ENCODE measurements at places on chromosomes 1 and 21.
A peak's percentile ranks its signal among the peaks of the same experiment; 100 is the strongest.

DNA sequence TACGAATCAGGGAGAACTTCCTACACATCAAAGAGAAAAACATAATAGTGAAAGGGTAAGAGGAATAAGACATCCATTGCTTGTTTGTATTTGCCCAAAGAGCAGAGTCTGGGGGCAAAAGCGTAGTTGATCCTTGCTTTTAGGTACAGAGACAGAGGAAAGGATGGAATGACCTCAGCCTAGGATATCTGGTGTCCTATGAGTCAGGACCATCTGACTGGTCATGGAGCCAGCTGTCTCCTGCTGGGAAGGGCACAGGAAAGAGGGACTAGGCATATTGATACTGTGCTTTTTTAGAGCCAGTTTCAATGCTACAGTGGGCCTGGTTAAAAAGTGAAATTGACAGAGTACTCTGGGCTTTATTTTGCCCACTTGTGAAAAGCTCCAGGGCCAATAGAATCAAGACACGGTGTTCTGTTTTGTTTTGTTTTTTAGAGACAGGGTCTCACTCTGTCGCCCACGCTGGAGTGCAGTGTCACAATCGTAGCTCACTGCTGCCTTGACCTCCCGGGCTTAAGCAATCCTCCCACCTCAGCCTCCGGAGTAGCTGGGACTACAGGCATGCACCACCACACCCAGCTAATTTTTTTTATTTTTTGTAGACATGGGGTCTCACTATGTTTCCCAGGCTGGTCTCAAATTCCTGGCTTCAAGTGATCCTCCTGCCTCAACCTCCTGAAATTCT, 3.2 kb downstream of the PLEKHO1 start:
- DNase-seq: no peak
- H3K27ac ChIP-seq: peak overlapping the region; percentile 68
- H3K36me3 ChIP-seq: peaks cover 36% of the 10 kb centered on the region
- H3K4me3 ChIP-seq: no peak overlapping the region
- H3K27me3 ChIP-seq: no peaks in the 10 kb centered on the region

DNA sequence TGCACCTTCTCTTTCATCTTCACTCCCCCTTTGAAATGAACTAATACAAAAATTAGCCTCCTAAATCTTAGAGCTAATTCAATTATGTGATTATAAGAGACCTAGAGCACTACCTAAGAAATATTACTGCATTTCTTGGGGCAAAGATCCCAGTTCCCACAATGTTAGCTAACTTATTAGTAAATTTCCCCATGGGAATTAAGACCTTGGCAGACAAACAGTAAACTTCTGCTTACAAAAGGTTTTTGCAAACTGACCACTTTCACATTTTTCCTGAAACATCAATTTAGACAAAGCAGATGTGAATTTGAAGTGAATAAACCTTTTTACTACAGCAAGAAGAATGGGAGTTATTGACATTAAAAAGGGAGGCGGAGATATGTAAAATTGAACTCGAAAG, 34.6 kb upstream of the LHX8 start:
- H3K4me3 ChIP-seq: no peak overlapping the region
- H3K36me3 ChIP-seq: no peaks in the 10 kb centered on the region
- H3K27me3 ChIP-seq: peaks cover 2% of the 10 kb centered on the region
- H3K27ac ChIP-seq: no peak overlapping the region
- H3K4me1 ChIP-seq: peaks cover 10% of the 10 kb centered on the region

DNA sequence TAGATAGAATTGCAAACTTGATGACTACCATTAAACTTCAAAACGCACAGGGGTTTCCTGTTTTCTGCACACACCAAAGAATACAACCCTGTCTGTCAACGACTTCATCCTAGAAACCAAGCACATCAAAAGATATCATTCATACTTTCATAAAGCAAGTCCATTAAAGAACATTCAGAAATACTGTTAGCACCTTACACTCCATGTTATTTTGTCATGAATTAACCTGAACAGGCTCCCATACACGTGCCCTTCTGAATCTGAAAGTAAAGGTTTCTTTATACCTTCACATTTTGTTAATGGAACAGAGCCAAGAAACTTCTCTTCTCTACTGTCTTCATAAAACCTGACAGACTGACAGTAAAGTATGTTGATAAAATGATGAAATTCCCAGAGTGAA, 46.1 kb downstream of the PUM1 start:
- peaks cover 50% of the 10 kb centered on the region for H3K4me1 ChIP-seq
- no peak overlapping the region for H3K4me3 ChIP-seq
- H3K27ac ChIP-seq: no peak overlapping the region

DNA sequence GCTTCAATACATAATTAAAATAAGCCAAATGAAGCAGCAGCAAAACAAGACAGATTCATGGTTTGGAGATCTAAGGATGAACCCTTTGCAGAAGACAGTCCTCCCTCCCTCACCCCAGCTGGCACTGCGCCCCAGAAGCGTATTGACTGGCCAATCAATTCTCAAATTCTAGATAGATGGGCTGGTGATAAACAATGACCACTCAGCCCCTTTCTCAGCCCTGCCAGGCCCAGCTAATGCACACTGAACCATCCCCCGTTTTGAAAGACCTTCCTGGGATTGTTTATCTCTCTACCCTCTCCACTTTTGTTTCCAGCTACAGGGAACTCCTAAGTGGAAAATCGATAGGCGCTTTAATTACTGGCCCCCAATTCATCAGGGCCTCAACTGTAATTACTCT, 29.0 kb downstream of the TNR start:
- no peaks in the 10 kb centered on the region for H3K4me1 ChIP-seq
- no peaks in the 10 kb centered on the region for H3K36me3 ChIP-seq
- H3K27me3 ChIP-seq: peaks cover 11% of the 10 kb centered on the region

DNA sequence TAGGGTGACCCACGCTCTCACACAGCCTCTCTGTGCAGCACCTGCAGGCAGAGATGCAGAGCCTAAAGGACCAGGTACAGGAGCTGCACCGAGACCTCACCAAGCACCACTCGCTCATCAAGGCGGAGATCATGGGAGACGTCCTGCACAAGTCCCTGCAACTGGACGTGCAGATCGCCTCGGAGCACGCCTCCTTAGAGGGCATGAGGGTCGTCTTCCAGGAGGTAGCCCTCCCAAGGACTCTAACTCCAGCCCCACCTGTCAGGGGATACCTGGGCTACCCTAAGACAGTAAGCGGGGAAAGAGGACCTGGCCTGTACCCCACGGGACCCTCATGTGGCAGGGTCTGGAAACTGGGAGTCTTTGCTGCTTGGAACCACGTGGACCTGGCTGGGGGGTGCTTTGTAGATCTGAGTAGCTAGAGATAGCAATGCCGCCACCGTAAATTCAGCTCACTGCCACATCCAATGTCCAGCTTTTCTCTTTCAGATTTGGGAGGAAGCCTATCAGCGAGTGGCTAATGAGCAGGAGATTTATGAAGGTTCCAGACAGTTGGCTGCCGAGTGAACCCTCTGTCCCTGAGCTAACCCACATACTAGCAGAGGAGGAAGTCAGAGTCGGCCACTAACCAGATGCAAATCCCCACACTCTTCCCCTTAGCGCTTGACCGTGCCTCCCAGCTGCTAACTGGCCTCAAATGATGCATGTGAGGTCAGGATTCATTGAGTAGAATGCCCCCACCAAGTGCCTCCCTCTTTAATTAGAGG, 6.5 kb downstream of the RNF207 start:
- no peak overlapping the region for H3K4me3 ChIP-seq
- DNase-seq: no peak
- H3K36me3 ChIP-seq: peaks cover 12% of the 10 kb centered on the region
- H3K27me3 ChIP-seq: no peaks in the 10 kb centered on the region
- no peak overlapping the region for H3K27ac ChIP-seq

GRCh38 chr1:7404046-7404742, 366.9 kb upstream of the VAMP3 start:
- peaks cover 6% of the 10 kb centered on the region for H3K36me3 ChIP-seq
- no peaks in the 10 kb centered on the region for H3K27me3 ChIP-seq
- H3K4me3 ChIP-seq: no peak overlapping the region
- peaks cover 22% of the 10 kb centered on the region for H3K4me1 ChIP-seq

DNA sequence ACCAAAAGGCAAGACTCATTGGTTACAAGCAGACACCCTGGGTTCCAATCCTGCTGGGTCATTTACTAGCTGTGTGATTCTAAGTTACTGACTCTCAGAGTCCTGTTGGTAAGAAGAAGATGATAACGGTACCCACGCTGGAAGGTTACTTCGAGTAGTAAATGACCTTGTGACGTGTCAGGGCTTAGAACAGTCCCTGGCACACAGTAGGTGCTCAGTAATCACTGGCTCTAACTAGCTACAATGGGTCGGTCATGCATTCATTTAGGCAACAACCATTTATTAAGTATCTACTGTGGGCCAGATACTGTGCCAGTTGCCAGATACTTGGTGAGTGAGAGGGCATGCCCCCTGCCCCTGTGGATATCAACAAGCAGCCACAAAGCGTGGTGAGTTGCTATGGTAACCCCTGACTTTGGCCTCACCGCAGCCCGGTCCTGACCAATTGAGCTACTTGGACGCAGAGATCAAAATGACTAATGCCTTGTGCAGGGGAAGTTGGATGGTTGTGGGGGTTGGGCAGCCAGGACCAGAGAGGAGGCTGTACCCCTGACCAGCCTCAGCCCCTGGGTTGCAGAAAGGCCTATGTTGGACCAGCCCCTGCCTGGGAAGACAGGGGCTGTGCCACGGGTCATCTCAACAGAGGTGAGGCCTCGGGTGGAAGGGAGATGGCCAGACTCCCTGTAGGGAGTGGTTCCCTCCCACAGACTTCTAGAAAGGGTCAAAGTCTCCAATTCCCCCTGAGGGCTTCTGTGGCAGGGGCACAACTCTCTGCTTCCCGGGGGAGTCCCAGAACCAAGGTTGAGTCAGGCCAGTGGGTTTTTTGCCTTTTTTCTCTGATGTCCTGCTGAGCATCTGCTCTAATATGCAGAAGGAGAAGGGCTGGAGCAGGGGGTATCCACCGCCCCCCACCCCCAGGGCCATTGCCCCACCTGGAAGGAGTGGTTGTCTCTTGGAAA, 16.0 kb downstream of the DHRS3 start:
- no peak for DNase-seq
- no peak overlapping the region for H3K27ac ChIP-seq
- H3K4me3 ChIP-seq: no peak overlapping the region
- H3K36me3 ChIP-seq: peaks cover 2% of the 10 kb centered on the region
- H3K4me1 ChIP-seq: peaks cover 26% of the 10 kb centered on the region

GRCh38 chr1:201554789-201555592, 16.1 kb downstream of the NAV1 start:
- H3K27me3 ChIP-seq: no peaks in the 10 kb centered on the region
- peaks cover 72% of the 10 kb centered on the region for H3K4me1 ChIP-seq

- peak overlapping the region; percentile 46 for H3K4me3 ChIP-seq
- peak; percentile 70 for DNase-seq
- H3K27me3 ChIP-seq: no peaks in the 10 kb centered on the region
- H3K27ac ChIP-seq: peak overlapping the region; percentile 97
- peaks cover 13% of the 10 kb centered on the region for H3K36me3 ChIP-seq
These were observed 66.7 kb downstream of the COL18A1 start for GRCh38 chr21:45471525-45472221.

- peak overlapping the region; percentile 99 for H3K27ac ChIP-seq
- peaks cover 46% of the 10 kb centered on the region for H3K4me1 ChIP-seq
- DNase-seq: no peak
- no peaks in the 10 kb centered on the region for H3K27me3 ChIP-seq
- no peaks in the 10 kb centered on the region for H3K36me3 ChIP-seq
These were observed 300.0 kb upstream of the VAMP3 start for GRCh38 chr1:7470904-7471638.

DNA sequence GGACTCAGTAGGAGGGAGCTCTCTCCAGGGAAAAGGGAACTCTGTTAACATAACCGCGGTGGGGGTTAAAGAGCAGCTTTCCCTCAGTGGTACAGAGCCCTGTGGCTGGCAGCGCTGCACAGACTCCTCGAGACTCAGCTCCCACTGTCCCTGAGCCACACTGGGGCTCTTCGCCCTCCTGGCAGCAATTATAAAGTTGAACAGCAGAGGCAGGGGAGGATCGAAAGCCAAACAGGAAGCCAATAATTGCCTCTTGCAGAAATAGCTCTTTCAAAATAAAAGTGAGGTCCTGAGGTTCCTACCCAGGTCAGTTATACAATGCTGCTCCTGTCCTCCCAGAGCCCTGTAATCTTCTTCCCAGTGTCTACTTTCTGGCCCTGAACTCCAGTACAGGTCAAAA, 77.0 kb downstream of the FAM78B start:
- no peak overlapping the region for H3K4me3 ChIP-seq
- DNase-seq: no peak
- H3K36me3 ChIP-seq: no peaks in the 10 kb centered on the region
- H3K4me1 ChIP-seq: no peaks in the 10 kb centered on the region

DNA sequence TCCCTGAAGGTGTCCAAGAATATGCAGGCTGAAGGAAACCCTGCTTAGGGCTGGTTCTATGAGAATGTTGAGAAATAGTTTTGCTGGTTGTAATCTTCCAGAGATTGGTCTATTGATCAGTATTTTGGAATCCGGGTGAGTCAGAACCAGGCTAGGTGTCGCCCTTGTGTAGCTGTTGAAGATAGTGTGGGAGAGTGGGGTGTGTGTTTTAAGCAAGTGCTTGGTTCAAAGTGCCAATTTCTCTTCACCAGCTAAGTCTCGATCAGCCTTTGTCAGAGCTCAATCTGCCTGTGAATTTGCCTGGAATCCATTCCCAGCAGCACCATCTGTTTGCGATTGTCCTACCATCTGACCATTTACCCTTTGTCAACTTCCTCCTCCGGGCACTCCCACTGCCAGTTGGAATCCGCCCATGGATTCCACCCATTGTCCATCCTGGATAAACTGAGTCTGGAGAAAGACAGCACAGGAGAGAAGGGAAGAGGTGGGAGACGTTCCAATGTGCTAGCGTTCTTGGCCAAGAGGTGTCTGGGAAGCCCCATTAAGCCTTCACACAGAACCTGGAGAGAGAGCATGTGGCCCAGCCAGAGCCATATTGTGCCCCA, 59.4 kb upstream of the CYP2J2 start:
- DNase-seq: no peak
- H3K4me1 ChIP-seq: peaks cover 25% of the 10 kb centered on the region
- no peaks in the 10 kb centered on the region for H3K27me3 ChIP-seq
- H3K36me3 ChIP-seq: no peaks in the 10 kb centered on the region
- no peak overlapping the region for H3K27ac ChIP-seq

GRCh38 chr1:70204600-70204999, 779 bp downstream of the LRRC40 start:
- DNase-seq: no peak
- peak overlapping the region; percentile 96 for H3K4me3 ChIP-seq
- peak overlapping the region; percentile 100 for H3K27ac ChIP-seq

DNA sequence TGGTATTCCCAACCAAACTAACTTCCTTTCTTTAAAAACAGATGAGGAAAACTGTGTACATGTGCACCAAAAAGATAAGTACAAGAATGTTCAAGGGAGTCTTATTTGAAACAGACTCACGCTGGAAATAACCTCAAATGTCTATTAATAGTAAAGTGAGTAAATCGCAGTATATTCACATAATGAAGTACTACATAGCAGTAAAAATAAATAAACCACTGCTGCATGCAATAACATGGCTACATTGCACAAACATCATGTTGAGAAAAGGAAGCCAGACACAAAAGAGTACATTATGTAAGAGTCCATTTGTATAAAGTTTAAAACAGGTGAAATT, 5.2 kb upstream of the DENND2D start:
- peaks cover 29% of the 10 kb centered on the region for H3K27me3 ChIP-seq
- no peaks in the 10 kb centered on the region for H3K36me3 ChIP-seq
- no peak overlapping the region for H3K27ac ChIP-seq
- no peak for DNase-seq
- no peak overlapping the region for H3K4me3 ChIP-seq

GRCh38 chr1:162680419-162681121, 48.3 kb downstream of the DDR2 start:
- peaks cover 73% of the 10 kb centered on the region for H3K4me1 ChIP-seq
- no peak overlapping the region for H3K4me3 ChIP-seq
- peak overlapping the region; percentile 82 for H3K27ac ChIP-seq

- no peak for DNase-seq
- peaks cover 2% of the 10 kb centered on the region for H3K36me3 ChIP-seq
- H3K4me3 ChIP-seq: peak overlapping the region; percentile 75
- peak overlapping the region; percentile 94 for H3K27ac ChIP-seq
- no peaks in the 10 kb centered on the region for H3K27me3 ChIP-seq
These were observed 2.4 kb upstream of the NFIA start for GRCh38 chr1:61079898-61080336.

All from chondrocyte (in vitro differentiated cells).